EL (cell line): ENCODE measurements at places on chromosomes 3 and 15.

DNA sequence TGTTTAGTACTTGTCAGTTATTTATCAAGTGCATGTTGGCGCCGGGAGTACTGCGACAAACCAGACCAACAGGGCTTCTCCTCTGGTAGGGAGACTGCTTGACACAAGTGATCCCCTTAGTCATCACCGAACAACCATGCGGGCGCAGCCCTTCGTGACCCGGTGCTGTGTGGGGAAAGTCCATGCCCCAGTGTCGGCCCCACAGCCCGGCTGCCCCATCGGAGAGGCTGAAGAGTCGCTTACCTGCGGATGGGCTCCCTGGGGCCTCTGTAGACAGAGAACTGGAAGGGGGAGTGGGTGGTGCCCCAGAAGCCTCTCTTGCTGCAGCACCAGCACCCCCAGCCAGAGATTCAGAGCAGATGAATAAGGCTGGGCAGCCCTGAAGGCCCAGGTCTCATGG, 90.3 kb upstream of the PRR23E start:
- no peak for DNase-seq

DNA sequence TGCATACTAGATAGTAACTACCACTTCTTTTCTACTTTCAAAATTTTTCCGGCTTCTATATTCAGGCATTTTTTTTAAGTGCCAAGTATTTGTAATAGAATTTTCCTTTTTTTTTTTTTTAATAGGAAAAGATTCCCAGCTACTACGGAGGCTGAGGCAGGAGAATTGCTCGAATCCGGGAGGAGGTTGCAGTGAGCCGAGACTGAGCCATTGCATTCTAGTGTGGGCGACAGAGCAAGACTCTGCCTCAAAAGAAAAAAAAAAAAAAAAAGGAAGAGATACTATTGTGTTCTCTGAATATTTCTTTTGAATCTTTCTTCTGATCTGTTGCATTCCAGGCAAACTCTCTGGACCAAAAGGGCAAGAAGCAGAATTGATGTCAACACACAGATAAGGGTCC, 557.3 kb downstream of the FGF12 start:
- no peak for DNase-seq

DNA sequence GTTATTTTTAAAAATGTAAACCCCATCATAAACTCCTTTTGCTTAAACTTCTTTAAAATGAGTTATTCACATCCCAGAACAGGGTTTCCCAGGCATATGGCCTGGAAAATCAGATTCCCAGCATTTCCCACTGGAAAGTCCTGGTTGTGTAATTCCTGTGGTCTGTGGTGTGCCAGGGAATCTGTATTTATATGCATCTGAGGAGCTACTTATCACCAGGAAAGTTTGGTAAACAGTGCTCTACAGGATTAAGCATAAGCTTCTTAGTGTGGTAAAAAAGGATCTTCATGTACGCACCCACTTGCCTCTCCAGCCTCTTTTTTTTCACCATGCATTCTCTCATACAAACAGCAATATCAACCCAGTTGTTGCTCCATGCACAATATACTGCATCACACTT, 28.2 kb downstream of the MEIS2 start:
- DNase-seq = no peak

DNA sequence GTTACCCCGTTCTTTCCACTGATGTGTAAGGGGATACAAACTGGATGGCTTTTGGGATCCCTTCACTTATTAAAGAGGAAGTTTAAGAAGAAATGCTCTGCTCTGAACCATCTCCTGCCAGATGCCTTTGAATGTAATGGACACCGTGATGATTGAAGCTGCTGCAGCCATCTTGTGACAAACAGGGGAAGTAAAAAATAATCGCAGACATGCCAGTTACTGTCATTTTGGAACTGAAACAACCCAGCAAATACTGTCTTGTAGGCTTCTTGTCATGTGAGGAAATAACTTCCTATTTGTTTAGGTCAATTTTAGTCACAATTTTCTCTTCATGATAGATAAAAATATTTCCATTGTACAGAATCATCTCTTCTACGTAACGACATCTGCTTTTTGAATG, 224.0 kb downstream of the CHL1 start:
- DNase-seq = no peak

- DNase-seq = no peak
Measured at GRCh38 chr3:148998715-148999423, 7.5 kb downstream of the GYG1 start.

DNA sequence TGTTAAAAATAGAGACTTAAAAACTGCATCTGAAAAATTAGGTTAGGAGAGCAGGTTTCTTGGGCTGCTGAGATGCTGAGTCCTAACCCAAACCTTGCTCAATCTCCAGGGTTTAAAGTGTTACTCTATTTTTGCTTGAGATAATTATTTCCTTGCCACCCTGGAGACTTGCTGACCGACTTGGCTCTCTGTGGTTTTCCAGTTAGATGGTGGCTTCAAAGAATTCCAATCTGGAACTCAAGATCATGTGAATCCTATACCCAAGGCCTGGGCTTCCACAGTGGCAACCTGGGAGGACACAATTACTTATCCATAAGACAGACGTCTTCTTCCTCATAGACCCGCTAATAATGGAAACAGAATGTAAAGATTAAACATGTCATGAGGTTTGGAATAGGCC, 47.7 kb downstream of the SUMF1 start:
- no peak for DNase-seq

DNA sequence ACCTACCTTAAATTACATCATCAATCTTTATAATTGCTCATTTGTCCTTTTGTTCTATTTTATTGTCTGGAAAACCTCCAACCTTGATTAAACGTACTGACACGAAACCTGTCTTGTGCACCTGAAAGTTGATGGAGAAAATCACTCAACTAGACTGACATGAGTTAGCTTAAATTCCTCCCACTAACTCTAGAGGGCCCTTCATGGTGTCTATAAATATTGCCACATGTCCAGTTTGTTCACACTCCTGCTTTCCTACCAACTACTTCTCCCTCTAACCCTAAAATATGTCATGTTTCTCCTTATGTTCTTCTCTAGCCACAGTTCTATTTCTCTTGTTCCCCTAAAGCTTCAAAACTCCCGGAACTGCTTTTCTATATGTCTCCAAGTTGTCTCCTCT, 59.8 kb upstream of the SGO1 start:
- DNase-seq = no peak

- DNase-seq = no peak
Measured at GRCh38 chr3:116950301-116951055, 240.9 kb downstream of the TUSC7 start.

DNA sequence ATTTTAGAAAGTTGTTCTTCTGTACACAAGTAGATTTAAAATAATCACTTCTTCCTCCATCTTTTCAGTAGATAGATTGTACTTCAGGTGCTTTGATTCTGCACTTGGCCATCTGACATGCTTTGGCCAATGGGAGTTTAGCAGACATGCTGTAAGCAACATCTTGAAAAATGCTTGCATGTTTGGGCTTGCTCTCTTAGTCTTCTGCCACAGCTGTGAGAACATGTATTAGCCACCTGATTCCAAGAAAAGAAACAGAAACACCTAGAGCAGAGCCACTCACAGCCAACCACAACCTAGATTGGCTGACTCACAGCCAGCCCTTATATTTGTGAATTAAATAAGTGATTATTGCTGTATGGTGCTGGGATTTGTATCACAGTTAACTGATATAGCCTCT, 70.2 kb upstream of the GADL1 start:
- DNase-seq = no peak

GRCh38 chr15:93803421-93804152, 427.8 kb upstream of the MCTP2 start:
- DNase-seq = no peak

DNA sequence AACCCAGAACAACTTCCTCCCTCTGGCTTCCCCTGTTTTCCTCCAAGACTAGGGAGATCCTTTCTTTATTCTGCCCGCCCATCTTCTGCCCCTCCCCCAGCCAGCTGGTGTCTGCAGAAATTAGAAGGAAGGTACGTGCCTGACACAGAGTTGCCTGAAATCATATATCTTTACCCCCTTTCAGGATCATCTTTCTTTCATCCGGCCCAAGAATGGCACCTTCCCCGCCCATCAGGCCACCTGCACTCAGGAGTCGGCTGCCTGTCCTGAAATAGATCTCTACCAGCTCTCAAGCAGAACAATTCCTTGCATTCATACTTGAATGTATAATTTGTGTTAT, 133.7 kb downstream of the VGLL4 start:
- no peak for DNase-seq

GRCh38 chr15:57950381-57950946, 115.0 kb downstream of the ALDH1A2 start:
- no peak for DNase-seq

DNA sequence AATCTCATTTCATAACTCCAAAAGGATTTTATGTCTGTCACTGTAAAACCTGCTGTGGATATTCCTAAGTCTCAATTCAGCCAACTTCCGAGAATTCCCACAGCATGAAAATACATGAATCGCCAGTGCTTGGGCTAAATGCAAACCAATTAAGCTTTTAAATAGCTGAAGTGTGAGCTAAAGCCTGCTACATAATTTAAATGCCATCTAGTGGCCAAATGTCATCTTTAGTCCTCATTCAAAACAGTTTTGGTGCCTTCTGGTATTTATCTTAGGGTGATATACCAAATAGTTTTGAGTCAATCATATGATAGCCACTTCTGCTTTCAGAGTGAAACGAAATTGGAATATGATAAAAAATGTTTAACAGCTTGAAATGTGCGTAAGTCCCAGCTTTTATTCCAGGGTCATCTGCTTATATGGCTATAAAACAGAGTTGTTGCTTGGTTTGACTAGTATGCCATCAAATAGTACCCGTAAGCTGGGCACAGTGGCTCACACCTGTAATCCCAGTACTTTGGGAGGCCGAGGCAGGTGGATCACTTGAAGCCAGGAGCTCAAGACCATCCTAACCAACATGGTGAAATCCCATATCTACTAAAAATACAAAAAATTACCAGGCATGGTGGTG, 41.8 kb upstream of the CCNL1 start:
- DNase-seq = peak; percentile 49

DNA sequence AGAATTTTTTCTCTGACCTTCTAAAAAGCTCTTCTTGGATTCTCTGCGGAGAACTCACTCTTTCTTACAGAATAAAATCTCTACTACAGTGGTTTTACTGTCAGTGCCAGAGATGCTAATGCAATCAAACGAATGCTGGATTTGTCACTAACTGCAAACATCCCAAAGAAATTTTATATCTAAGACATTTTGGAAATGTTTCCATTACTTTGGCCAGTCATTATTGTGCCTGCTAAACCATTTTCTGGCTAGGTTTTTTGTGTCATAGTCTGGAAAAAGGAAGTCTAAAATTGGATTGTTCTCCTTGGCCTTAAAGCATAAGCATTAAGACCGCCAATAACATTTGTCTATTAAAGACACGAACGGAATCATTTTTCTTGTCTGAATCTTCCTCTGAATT, 54.0 kb downstream of the PLOD2 start:
- DNase-seq = no peak

- no peak for DNase-seq
Measured at GRCh38 chr3:48407542-48408099, 22.3 kb downstream of the PLXNB1 start.

- no peak for DNase-seq
Measured at GRCh38 chr3:153628591-153628990, 466.6 kb downstream of the RAP2B start.

GRCh38 chr3:45691842-45692241, 2.6 kb downstream of the SACM1L start:
- DNase-seq = no peak

GRCh38 chr3:47533481-47533880, 20.0 kb upstream of the ELP6 start:
- no peak for DNase-seq

DNA sequence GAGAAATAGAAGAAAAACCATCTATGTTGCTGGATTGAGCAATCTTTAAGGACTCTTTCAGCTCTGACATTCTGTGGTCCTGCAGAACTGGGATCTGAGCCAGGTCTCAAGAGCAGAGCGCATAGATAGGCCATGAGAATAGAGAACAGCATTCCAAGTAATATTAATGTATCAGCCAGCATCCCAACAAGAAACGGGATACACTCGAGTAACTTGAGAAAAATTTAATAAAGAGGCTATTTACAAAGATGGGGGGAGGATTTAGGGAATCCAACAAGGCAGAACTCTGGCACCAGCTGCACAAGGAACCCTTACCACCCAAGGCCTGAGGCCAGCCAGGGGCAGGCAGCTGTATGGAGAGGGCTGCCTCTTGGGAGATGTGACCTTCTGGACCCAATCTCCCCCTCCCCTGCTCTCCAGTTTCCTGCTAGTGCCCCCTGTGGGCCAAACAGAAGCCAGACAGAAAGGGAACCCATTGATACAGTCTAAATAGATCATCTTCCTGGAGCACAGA, 8.2 kb downstream of the TMOD2 start:
- peak; percentile 92 for DNase-seq

DNA sequence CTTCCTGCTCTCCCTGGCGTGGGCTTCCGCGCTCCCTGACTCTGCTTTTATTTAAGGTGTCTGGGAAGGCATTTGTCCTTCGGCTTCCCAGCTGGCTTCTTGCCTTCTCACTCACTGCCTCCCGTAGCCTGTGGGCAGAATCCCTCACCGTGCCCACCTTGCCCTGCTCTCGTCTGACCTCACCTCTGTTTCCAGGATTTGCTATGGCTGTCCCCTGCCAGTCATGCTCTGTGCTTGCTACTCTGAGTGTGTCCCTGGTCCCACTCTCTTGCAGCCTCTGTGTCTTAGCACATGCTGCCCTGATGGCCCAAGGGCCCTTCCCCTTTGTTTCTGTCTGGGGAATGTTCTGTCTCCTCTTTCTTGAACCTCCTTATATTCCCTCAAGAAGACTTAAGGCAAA, 26.2 kb downstream of the LPP start:
- DNase-seq = no peak

- DNase-seq = no peak
Measured at GRCh38 chr15:95946241-95946640, 384.3 kb upstream of the NR2F2 start.

DNA sequence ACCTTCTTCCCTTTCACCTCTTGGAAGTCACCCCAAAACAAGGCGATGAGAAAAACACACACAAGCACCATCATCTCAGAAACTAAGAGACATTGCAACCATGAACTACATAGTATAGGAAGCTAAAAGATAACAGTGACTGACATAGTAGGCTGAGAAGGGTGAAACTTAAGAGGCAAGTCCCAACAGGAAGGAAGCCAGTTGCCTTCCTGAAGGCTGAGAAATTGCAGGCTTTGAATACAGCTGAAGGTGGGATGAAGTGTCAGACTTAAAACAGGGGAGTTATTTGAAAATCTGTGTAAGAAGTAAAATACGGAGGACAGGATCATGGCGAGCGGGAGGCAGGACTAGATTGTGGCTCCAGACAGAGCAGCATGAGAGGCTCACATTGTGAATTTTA, 27.8 kb downstream of the SLC27A2 start:
- DNase-seq = no peak
